ENCODE measurements at places on chromosomes 16 and 17. TPM values are rescaled to one million over a fixed set of nuclear protein-coding genes. Genes with fewer than 3 reads are reported as not detected.

DNA sequence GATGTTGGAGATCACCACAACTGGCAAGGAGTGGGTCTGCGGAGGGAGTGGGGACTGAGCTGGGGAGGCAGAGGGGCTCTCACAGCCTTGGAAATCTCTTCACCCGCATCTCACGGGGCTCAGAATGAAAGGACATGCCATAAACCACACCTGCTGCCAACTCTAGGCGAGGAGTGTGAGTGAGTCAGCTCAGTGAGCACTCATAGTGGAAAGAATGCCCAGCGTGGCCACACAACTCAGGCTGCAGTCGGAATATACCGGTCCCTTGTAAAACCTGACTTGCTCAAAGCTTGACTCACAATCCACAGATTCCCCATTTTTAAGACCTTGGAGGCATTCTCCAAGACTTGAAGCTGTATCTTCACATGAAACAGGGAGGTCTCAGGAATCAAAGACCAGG is 36.7 kb downstream of the STAT5A start:
- DNase-seq = no peak

DNA sequence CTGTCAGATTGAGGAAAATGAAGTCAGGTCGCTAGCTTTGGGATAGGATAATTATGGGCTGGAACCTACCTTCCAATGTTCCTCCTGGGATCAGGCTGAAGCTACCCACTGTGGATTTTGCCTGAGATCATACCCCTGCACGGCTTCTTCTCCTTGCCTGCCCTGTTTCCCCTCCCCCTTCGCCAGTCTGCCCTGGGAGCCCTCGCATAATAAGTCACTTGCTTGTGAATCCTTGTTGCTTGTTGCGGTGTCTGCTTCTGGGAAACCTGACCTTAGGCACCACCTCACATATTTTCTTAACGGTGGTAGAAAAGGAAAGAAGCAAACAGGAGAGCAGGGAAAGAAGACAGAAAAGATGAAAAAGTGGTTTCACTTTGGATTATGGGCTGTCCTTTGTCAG is 13.3 kb upstream of the PMP22 start:
- peak; percentile 58 for DNase-seq

DNA sequence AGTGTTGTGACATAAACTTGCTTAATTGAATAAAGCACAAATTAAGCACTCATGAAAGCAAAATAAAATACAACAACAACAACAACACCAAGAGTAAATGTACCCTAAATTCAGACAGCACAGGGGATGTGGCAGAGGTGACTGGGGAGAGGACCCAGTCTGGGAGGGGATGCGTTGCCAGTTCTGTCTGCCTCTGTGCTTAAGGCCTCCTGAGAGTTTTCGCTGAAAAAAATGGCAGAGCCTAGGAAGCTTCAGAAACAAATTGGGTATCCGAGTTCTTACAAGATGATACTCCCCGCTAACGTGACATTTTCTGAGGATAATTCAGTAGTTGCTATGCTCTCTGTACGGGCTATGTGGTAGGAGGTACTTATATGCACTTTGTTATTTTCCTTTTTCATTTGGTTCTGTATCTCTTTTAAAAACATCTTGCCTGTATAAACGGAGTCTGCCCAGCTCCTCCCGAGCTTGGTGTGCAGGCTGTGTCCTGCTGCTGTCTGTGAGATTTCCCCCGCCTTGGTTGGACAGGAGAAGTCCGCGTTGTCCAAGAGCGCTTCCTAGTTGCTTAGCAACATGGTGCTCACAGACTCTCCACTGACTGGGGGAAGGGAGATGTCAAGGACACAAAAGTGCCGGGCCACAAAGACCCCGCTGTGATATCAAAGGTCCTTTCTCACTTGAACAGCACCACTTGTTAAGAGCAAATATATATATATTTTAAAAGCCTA is 134.2 kb upstream of the CPHXL start:
- peak; percentile 53 for DNase-seq

- peak; percentile 78 for DNase-seq
Measured at GRCh38 chr17:82384730-82385481, 13.3 kb downstream of the UTS2R start.

Gene VPS9D1
- 7.4 TPM for total RNA-seq

Gene ACBD4
- total RNA-seq = 19.5 TPM

All from endodermal cell (in vitro differentiated cells).